ENCODE measurements at places on chromosomes 6 and 20.

DNA sequence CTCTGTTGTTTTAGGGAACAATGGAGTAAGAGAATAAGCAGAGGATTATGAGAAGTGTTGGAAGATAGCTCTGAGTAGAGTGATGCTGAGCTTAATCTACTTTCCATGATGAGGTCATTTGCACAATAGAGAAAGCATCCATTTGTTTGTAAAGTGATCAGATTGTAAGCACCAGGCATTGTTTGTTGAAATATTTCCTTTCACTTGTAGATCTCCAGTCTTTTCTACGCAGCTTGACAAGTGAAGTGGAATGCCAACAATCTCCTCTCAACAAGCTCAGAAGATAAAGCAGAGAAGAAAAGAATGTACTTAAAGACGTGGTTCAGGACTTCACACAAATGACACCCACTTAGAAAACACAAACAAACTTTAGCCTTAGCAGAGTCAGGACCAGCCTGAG lies 80.1 kb upstream of the MARCKS start:
- peak; percentile 96 for DNase-seq

DNA sequence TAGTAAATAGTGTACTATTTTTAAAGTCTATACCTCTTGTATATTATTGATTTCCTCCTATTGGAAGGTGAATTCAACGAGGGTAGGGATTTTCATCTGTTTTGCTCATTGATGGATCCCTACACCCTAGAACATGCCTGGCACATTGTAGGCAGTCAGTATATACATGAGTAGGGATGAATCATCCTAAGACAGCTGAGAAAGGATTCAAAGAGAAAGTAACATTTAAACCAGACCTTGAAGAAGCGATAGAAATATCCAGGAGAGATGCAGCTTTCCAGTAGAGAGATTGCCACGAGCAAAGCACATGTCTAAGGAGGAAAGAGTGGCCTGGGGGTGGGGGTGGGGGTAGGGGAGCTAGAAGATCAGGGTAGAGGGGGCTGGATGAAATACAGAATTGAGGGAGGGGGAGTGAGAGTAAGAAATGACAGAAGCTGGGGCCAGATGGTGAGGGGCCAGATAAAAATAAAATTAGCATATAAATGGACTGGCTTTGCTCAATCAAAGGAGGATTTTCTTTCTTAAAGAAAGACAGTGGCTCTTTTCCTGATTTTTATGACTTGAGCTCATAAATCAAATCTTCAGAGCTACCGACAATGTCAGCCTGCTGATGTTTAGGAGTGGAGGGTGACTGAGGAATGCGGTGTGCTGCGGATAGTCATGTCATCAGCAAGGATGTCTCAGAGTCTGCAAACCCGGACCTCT lies 168.2 kb downstream of the SAMD5 start:
- peak; percentile 80 for DNase-seq

DNA sequence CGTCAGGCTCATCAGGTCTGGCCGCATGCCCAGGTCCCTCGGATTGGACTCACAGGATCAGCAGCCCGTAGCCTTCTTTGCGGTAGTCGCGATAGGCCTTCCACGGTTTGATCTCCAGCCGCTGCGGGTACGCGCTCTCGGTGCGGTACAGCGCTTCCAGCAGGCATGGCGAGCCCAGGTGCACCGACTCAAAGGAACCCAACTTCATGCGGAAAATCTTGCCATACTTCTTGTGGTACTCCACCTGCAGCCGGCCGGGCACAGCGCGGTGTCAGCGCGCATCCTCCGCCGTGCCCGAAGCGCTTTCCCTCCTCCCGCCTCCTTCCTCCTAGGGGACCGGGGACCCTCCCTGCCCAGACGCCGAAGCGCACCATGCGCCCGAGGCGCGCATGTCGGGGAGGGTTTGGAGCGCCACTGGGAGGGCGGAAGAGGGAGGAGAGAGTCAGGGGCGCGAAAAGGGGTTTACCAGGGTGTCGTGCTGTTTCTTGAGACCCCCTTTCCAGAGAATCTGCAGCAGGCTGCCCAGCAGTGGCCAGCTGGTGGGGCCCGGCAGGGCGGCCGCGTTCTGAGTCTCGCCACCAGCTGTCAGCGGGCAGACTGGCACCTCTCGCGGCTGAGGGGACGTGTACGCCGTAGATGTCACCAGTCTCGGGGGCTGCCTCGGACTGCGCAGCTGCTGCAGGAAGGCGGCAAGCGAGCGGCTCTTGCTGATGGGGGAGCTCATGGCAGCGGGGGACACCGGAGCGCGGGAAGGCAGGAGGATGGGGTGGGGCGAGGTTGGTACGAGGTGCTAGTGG lies 732 bp downstream of the CYP24A1 start:
- no peak for DNase-seq

DNA sequence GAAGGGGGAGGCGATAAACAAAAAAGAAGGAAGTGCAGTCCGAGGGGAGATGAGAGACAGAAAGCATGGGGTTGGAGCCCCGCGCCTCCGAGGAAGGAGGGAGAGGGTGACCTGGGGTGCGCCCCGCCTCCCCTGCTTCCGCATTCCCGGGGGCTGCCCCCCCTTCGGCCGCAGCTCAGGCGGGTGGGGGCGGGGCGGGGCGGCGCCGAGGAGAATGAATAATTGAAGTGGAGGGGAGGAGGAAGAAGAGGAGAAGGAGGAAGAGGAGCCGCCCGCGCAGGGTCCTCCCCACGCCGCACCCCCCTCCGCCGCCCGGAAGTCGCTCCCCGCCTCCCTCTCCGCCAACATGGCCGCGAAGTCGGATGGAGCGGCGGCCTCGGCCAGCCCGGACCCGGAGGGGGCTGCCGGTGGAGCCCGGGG lies at the start of gene XKR7:
XKR7 (plus strand) TSS at position 322 of the 420 bp plus-strand sequence; CDS start at position 347, 25 bp downstream.
- DNase-seq: peak; percentile 24

DNA sequence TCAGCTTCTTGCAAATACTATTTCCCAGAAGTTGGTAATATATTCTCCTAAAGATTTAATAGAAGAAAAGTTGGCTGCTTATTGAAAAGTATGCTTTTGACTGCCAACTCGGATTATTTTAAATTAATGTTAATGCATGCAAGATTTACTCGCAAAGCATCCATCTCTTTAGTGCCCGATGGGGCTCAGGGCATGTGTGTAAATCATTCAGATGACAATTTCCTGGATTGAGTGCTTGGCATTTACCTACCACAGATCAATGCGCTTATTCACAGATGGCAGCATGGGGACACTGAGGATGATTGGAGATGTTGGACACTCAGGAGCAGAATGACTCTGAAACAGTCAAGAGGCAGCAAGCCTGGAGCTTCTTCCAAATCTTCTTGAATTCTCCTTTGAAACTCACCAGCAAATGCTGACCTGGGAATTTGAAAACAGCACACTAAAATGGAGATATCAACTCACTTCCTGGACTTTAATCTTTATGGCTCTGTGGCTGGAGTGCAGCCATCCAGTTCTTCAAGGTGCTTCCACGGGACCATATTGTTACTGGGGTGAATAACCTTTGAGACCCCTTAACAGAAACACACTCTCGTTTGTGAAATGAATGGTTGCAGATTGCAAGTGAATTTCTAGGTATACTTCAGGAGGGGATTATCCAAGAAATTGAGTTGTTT lies 34.1 kb upstream of the TIAM2 start:
- DNase-seq: no peak

DNA sequence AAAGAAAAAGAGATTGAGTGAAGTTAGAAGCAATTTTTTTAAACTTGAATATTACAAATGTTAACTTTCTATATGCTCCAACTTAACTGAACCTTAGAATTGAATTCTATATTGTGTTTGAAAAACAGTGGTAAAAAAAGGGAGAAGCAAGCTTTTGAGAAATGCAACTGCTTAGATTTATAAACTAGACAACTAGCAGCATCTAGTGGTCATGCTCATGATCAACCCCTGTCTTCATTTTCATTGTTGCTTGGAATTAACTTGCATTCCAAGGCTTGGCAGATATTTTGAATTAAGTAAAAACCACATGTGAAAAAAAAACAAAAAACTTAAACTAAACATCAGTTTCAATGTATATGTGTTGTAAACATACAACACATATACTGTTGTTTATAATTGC lies 113.1 kb downstream of the C6orf58 start:
- DNase-seq: peak; percentile 31

DNA sequence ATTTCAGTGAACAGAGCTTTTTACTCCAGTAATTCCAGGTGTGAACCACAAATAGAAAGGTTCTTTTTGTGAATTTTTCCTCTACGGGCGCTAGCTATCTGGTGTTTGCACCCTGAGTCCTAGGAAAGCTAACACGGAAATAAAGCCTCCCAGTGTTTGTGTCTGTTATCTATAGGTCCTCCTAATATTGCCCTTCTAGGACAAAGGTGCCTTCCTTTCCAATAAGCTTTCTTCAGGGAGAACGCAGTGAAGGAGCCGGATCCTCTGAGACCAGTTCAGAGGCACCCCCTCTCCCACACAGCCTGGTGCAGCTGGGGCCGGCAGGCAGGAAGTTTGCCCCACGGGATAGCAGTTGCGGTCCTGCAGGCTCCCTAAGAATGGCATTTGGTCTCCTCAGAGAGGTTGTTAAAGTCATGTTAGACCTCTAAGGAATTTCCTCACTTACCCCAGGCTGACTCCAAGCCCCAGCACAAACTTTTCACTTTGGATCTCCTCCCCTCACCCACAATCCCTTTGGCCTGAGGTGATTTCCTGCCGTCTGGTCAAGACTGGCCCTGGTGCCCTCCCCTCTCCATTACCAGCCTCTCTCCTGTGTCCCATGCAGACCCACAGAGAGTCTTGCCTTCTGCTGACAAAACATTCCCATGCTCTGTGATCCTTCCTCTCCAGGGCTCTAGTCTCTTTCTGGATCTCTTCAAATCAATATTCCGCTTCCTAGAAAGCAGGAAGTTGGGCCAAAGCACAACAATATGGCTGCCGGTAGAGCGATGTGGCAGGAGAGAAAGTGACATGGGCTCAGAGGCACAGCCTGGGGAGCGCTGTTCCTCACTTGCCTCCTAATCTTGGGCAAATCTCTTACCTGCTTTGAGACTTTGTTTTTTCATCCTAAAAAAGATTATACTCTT lies 126.0 kb downstream of the MOXD1 start:
- no peak for DNase-seq

DNA sequence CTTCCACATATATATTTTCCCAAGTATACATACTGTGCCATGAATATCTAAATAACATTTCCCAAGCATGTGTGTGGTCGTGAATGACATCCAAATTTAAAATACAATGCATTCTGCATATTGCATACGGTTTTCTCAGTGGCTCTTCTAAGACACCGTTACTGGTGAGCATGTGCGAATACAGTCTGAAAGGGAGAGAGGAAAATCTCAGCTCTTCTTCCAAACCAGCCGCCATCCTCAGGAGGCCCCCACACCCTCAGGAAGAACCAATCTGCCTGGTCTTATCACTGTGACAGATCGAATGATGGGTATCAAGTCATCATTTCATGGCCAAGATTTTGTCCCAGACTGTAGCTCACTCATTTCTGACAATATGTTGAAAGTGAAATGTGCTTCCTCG lies 50.7 kb downstream of the ADAT2 start:
- DNase-seq: no peak

DNA sequence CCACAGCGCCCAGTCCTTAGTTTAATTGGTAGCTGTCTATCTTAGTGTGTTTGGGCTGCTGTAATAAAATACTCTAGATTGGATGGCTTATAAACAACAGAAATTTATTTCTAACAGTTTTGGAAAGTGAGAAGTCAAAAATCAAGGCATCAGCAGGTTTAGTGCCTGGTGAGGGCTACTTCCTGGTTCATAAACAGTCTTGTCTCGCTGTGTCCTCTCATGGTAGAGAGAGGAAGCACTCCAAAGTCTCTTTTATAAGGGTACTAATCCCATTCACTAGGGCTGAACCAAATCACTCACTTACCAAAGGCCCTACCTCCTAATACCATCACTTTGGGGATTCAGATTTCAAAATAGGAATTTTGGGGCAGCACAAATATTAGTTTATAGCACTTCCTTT lies 336.9 kb upstream of the RSPO3 start:
- no peak for DNase-seq

GRCh38 chr6:128492386-128492785 lies 28.0 kb downstream of the PTPRK start:
- DNase-seq: no peak

DNA sequence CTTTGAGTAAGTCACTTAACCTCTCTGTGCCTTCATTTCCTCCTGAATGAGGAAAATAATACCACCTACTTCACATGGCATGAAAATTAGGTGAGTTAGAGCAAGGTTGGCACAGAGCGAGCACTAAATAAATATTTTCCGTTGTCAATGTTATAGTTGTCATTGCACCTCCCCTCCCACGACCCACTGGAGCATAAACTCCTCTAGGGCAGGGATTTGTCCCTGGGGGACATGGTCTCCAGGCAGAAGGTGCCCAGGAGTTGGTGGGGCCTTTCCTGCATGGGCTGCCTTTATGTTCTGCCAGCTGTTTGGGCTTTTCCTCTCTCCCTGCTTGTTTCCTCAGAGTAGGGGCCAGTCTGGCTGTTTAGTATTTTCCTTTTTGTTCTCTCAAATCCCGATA lies 1.3 kb upstream of the ANGPT4 start:
- no peak for DNase-seq

GRCh38 chr20:58389324-58389967 lies 417 bp downstream of the VAPB start:
- peak; percentile 28 for DNase-seq

DNA sequence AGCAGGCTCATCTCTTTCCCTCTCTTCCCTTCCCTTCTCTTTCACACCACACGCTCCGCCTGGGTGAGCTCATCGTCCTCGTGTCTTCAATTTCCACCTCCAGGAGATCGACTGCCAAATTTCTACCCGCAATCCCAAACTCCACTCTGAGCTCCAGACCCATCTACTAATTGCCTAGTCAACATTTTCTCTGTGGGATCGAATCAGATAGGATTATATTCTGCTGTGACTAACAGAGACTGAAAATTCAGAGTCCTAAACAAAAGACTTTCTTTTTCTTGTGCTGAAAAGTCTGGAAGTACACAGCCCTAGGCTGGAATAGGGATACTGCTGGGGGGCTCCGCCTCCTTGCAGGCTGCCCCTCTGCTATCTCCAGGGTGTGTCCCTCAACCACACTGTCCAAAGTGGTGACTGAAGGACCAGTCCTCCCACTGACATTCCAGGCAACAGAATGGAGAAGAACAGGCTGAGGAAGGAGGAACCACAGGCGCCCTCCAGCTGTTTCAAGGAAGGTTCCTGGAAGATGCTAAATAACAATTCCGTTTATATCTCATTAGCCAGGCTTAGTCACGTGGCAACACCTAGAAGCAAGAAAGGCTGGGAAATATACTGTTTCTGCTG lies 5.0 kb upstream of the HSPA12B start:
- no peak for DNase-seq

DNA sequence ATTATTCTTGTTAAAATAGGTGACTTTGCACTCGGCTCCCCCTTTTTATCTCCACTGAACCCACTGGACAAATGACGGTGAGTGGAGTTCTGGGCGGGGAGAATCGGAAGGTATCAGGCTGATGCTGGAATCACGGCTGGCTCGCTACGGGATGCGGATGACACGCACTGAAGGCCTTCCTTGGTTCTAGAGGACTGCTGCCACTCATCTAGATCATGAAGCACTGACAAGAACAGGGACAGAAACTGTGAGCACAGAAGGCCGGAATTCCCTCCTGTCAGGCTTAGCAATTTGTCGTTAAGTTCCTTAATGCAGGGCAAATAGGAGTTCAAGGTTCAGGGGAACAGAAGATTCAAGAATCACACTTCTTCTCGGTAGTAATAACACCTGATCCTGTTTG lies 89.9 kb upstream of the MPC1 start:
- DNase-seq: no peak

- DNase-seq: no peak
Observed at GRCh38 chr20:50593005-50593335, 82.8 kb downstream of the PTPN1 start.

GRCh38 chr20:56788671-56789610 lies 159.8 kb downstream of the TFAP2C start:
- no peak for DNase-seq

- no peak for DNase-seq
Observed at GRCh38 chr20:59047938-59048680, 5.5 kb upstream of the PRELID3B start.

Data from HAP-1 (cell line).